Right ventricle myocardium superior (tissue), 1 donor: ENCODE measurements at places on chromosomes 6 and 20.

- DNase-seq, result no peak
These were observed 40.3 kb downstream of the GPX5 start for GRCh38 chr6:28565823-28566526.

DNA sequence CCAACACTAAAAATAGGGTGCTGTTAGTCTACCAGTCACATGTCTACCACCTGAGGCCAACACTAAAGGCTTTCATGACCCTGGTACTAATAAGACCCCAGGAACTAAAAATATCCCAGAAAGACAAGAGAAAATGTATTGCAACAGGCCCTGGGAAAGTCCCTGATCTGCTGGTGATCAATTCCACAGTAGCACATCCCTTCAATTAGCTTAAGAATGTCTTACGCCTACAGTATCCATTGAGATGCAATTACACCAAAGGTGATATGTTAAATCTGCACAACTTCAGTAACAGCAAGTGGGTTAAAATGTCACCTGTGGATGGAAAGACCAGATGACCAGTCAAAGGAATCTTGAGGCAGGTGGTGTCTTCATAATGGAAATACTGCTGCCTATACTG lies 3.1 kb downstream of the SEMG1 start:
- no peak for DNase-seq

GRCh38 chr6:158781692-158782373 lies 37.3 kb downstream of the EZR start:
- DNase-seq, result no peak

DNA sequence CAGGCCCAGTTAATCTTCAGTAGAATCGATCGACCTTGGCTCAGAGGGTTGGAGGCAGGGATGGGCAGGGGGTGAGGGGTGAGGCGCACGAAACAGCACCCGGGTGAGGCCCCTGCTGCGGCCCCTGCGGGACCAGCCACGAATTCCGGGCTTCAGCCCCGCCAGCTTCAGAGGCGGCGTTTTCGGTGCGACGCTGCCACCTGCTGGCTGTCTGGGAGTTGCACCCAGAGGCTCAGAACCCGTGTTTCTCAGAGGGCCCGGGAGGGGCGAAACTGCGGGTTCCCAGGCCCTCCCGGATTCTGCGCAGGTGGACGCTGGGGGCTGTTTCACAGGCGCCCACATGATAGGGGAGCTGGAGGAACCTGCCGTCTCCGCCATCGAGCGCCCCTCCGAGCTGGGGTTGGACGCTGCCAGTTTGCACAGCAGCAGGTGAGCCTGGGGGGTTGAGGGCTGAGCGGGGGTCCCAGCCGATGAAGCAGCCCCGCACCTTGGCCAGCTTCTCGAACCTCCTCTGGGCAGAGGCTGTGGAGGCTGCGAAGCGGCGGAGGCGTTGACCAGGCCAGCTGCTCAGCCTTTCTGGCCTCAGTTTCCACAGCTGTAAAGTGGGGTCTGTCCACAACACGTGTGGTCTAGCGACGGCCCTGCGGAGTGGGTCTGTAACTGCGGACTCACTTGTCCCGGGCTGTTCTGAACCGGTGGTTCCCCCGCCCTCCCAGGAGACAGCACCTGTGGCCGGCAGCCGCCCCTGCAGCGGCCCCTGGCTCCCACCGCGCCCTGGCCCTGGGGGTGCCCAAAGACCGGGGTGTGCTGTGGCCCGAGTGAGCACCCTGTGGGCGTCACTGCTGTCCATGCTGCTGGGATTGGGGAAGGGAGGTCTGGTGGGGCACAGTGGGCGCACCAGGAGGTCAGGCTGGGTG lies 2.5 kb upstream of the BHLHE23 start:
- peak; percentile 84 for DNase-seq

GRCh38 chr6:10403385-10404106 lies 11.3 kb downstream of the TFAP2A start:
- DNase-seq, result no peak

DNA sequence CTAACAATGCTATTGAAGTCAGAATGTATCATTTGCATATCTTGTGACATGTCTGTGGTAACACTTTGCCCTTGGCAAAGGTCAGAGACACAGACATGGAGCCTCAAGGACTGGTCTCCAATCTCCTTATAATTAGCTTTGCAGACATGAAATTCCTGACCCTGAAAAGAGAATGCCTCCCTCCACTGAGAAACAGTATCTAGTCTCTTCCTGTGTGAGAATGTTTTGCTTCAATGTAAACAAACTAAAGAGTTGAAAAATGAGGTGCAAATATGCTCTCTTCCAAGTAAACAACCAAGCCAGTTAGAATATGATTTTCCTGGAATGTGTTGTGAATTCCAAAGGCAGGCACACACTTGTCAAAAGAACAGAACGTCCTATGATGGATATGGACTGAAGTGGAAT lies 407.1 kb upstream of the MARCKS start:
- DNase-seq, result no peak

- no peak for DNase-seq
These were observed 73.5 kb downstream of the BFSP1 start for GRCh38 chr20:17457588-17458190.

GRCh38 chr6:161434350-161434749 lies 160.5 kb upstream of the AGPAT4 start:
- DNase-seq, result no peak

DNA sequence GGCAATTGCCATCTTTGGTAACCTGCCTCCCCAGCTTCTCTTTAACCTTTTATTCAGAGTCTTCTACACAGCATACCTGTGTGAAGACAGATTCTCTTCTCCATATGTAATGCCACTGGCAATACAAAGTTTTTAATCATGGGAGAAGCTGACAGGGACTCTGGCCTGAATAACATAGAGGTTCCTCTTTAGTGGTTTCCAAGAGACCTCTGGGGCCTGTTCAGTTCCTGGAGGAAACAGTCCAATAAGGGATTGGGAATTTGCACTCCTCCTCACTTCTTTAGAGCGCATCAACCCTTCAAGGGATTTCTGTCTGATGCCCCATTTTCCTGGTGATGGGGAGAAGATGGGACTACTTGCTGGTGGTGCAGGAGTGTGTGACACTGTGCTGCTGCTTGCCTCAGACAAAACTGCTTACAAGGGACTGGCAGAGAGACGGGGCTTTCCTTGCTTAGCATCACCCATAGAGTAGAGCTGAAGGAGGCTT lies 1.4 kb downstream of the RIMS1 start:
- no peak for DNase-seq

DNA sequence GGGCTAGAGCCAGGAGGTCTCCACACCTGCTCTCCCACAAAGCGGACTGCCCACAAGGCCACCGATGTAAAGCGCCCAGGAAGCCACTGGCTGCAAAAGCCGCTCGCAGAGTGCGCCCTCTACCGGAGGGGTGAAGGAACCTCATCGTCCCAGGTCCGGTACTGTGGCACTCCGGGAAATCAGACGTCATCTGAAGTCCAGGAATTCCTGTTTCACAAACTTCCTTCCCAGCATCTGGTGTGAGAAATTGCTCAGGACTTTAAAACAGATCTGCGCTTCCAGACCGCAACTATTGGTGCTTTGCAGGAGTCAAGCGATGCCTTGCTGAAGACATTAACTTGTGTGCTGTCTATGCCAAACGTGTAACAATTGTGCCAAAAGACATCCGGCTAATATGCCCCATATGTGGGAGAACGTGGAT lies 115.1 kb upstream of the ARID1B start:
- DNase-seq, result no peak

- no peak for DNase-seq
These were observed 96.9 kb downstream of the THBS2 start for GRCh38 chr6:169156793-169157147.

GRCh38 chr6:36897609-36898008 lies 11.9 kb downstream of the C6orf89 start:
- no peak for DNase-seq

- DNase-seq, result no peak
These were observed 143.6 kb upstream of the GJE1 start for GRCh38 chr6:141988954-141989705.

DNA sequence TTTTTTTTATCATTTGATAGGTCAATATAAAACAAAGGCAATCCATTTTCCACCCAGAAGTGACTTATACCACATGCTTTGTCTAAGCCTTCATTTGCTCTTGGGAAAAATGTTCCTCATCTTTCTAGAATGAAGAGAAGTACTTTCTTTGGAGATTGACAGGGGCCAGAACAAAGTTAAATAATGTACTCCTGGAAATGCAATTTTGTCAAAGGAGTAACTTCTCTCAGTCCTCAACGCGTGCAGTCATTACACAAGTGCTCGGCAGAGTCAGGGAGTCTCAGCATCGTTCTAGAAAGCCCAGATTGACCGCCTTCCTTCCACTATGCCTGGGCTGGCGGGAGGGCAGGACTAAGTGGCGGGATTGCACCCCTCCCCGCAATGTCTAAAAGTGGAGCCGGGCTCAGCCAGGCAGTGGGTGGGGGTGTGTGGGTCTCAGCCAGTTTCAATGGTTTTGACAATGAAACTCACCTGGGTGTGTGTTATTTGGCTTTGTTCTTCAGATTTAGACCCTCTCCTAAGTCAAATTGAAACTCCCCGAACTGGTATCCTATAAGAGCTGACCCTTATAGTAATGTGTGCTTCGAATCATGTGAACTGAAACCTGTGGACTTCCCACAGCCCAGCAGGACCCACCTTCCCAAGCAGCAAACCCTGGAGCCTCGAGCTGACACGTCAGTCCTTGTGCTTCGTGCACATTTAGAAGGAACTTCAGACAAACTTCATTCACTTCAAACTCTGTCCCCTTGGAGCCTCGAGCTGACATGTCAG lies 63.2 kb upstream of the DUSP22 start:
- DNase-seq, result no peak

DNA sequence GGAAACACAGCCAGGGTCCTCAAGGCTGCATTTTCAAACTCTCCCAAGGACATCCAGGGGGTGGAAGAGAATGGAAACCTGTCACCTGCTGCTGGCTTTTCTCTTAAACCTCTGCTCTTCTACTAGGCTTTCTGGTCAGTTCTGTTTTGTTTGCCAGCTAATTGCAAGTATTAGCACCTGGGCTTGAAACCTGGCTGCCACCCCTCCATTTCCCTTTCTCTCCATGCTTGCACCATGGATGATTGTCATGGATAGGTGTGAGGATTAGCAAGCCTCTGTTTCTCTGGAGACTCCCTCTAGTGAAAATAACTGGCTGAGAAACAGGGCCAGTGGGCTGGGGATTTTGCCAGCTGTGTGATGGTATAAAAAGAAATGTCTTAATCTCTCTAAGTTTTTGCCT lies 33.0 kb upstream of the GPR6 start:
- no peak for DNase-seq

- no peak for DNase-seq
These were observed 37.1 kb upstream of the KCNK5 start for GRCh38 chr6:39266375-39266774.

GRCh38 chr6:140193269-140193668 lies 818.8 kb upstream of the CITED2 start:
- no peak for DNase-seq
